Activated CD8-positive, alpha-beta memory T cell treated with anti-CD3 and anti-CD28 coated beads for 24 hours (primary cell): ENCODE measurements at places on chromosomes 13 and 19.
A peak's percentile ranks its signal among the peaks of the same experiment; 100 is the strongest.

GRCh38 chr13:42119041-42119440 lies 70.6 kb downstream of the DGKH start:
- DNase-seq = no peak

- no peak for DNase-seq
These were observed 2.6 kb upstream of the ZNF428 start for GRCh38 chr19:43622070-43622469.

DNA sequence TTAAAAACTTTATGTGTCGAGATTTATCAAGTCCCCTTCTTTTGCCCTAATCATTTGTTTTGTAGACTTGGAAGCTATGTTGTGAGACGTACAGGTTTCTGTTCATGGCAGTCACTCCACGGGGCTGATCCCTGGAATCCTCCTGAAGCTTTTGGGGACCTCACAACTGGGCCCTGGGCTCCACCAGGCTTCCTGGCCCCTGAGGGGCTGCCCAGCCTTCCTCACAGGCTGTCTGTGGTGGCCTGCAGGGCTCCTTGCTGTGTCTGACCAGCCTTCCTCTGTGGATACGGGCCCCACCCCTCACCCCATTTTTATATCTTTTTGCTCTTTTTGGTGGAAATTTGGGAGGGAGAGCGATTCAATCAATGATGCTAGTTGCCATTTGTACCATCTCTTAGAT lies 38.1 kb downstream of the CHST8 start:
- DNase-seq = no peak

GRCh38 chr19:56617531-56617930 lies 22.4 kb downstream of the ZNF71 start:
- DNase-seq = no peak

GRCh38 chr13:43267916-43268315 lies 244.5 kb downstream of the DNAJC15 start:
- DNase-seq = no peak

DNA sequence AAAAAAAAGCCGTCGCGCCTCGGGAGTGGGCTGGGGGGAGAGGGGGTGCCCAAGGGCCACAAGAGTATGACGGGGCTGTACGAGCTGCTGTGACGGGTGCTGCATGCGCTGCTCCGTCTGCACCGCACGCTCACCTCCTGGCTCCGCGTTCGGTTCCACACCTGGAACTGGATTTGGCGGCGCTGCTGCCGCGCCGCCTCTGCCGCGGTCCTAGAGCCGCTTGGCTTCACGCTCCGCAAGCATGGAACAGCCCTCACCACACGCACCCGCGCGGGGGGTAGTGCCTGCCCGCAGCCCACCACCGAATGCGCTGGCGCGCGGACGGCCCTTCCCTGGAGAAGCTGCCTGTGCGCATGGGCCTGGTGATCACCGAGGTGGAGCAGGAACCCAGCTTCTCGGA lies 18.8 kb downstream of the C1QTNF9 start:
- no peak for DNase-seq

GRCh38 chr13:100347968-100348367 lies 240.6 kb downstream of the GGACT start:
- no peak for DNase-seq

DNA sequence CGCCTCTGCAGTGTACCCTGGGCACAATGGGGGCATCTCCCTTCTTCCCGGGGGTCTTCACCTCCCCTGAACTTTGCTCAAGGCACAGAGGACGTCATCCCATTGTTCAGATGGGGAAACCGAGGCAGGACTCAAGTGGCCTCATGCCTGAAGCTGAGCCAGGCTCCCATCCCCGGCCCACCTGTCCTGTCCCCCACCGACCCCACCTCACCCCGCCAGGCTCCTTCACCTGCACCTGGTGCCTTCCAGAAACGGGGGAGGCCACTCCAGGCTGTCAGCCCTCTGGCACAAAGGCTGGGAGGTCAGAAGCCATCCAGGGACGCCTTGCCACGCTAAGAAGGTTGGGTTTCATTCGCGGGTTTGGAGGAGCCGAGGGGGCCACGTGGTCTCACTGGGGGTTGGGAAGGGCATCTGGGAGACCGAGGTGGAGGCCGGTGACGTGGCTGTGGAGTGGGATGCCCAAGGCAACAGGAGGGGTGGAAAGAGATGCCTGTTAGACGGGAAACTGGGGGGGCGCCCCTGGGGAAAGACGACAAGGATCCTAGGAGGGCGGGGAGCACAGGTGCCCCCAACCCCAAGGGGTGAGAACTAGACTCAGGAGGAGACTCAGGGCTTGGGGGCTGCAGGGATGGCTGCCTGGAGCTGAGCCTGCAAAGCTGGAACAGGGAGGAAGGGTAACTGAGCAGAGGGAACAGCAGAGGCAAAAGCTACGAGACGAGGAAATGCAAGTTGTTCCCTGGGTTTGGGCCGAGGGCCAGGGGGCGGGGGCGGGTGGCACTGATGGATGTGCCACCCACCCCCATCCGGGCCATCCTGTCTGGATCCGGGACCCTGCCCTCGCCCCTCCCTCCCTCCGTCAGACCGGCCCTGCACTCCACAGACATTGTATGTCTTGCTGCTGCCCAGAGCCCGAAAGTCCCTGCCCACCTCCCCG lies 6.0 kb upstream of the TCF3 start:
- DNase-seq = no peak

- no peak for DNase-seq
These were observed 7.8 kb downstream of the CIC start for GRCh38 chr19:42276821-42277220.

DNA sequence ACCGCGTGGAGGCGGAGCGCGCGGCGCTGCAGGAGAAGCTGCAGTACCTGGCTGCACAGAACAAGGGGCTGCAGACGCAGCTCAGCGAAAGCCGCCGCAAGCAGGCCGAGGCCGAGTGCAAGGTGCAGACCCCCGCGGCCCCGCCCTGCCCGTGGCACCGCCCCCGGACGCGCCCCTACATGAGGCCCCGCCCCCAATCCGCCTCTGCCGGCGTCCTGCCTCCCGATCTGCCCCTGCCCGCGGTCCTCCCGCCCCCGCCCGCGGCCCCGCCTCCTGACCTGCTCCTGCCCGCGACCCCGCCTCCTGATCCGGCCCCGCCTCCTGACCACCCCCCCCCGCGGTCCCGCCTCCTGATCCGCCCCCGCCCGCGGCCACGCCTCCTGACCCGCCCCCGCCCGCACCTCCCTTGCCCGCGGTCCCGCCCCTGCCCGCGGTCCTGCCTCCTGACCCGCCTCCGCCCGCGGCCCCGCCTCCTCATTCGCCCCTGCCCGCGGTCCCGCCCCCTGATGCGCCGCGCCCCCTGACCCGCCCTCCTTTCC lies 11.7 kb downstream of the PRR36 start:
- DNase-seq = peak; percentile 84

DNA sequence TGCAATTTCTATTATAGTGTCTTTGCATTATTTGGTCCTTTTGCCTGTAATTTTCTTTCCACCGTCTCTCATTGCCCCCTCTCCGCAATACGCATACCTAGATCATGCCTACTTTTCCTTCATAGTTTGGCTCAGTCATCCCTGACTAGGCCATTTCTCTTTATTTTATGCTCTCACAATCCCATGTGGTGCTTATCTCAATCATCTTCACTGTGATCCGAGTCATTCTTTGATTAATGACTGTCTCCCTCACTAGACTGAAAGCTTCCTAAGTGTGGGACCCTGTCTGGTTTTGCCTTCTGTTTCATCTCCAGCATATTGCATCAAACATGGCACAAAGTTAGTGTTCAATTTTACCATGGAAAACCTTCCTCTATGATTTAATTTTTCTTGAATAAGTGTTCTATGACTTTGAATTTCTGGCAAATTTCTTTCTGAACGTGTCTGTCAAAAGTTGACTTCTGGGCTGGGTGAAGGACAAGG lies 43.7 kb upstream of the OLFM4 start:
- DNase-seq = no peak

DNA sequence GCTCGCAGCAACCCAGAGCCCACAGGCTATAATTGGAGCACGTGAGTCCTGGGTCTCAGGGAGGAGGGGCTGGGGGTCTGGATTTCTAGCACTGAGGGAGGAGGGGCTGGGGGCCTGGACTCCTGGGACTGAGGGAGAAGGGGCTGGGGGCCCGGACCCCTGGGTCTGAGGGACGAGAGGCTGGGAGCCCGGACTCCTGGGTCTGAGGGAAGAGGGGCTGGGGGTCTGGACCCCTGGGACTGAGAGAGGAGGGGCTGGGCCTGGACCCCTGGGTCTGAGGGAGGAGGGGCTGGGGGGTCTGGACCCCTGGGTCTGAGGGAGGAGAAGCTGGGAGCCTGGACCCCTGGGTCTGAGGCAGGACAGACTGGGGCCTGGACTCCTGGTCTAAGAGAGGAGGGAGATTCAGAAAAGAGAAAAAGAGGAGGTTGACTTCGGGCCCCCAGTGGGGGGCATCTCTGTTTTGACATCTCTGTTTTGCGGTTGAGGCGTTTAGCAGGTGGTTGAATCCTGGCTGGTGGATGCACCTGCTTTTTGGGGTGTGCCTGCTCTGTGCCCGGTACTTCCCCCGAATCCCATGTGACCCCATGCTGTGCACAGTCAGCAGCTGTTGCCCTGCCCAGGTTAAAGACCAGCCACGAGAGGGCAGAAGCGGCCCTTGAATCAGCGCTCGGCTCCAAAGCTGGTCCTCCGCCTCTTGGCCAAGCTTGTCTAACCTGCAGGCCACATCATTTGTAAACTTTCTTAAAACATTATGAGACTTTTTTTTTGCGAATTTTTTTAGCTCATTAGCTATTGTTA lies 10.5 kb downstream of the PVR start:
- DNase-seq = peak; percentile 78

- DNase-seq = no peak
These were observed 687.8 kb downstream of the EFNB2 start for GRCh38 chr13:105847527-105848291.

- no peak for DNase-seq
These were observed 373.5 kb downstream of the KCTD12 start for GRCh38 chr13:76512721-76513145.

DNA sequence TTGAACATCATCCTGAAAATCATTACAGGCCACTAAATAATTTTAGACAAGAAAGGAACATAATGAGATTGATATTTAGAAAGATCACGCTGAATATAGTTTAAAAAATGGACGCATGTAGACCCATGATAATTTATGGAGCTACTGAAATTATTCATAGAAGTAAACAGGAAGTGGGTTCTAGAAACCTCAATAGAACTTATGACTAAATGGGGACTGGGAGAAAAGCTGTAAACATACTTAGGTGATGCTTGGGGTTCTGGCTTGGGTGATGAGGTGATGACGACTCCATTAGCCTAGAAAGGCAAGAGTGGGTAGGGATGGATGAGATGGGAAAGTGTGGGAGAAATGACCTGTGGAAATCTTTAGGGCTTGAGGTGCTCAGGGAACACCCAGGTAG lies 484.0 kb downstream of the MYO16 start:
- DNase-seq = no peak

GRCh38 chr13:51549593-51549992 lies 34.7 kb upstream of the WDFY2 start:
- DNase-seq = no peak

DNA sequence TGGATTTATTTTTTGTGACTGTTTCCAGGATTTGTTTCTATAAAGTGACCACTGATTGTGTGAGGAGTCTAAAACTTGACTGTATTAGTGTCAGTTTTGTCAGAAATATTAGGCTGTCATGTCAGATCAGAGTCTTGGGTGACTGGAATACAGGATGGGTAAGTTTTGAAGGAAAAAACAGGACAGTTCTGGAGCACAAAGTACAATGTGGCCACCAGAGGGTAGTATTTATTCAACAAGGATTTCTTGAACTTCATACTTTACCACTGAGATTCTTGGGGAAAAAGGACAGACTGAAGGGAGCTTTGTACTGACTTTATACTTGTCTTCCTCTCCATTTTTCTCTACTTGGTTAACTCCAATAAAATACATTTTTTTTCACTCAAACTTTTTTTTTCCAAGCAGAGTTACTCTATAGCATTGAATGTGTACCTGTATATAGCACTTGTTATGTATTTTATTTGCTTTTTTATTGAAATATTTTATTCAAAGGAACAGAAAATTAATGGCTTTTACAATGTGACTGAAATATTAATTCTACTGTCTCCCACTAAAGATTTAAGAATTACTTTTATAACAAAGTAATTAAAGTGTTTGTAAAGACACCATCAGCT lies 51.1 kb downstream of the LMO7 start:
- DNase-seq = no peak

DNA sequence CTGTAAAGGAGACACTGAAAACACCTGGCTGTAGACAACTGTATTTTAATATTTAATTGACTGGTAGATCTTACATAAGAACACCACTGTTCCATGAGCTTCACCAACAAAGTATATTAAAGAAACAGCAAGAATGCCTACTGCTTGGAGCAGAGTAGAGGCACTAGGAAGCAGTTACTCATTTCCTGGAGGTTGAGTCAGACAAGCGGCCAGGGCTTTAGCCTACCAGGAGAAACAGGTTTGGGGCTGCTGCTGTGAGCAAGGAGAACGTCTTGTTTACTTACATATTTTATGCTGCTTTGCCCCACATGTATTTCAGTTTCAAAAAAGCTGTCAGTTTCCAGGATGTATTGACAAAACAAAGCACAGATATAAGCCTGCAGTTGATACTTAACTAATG lies 33.4 kb downstream of the ALG5 start:
- DNase-seq = no peak

GRCh38 chr19:16518483-16519229 lies 22.5 kb downstream of the C19orf44 start:
- no peak for DNase-seq

GRCh38 chr19:33469171-33470039 lies 52.2 kb downstream of the PEPD start:
- no peak for DNase-seq

GRCh38 chr13:48567515-48568369 lies 34.9 kb upstream of the RCBTB2 start:
- peak; percentile 33 for DNase-seq

DNA sequence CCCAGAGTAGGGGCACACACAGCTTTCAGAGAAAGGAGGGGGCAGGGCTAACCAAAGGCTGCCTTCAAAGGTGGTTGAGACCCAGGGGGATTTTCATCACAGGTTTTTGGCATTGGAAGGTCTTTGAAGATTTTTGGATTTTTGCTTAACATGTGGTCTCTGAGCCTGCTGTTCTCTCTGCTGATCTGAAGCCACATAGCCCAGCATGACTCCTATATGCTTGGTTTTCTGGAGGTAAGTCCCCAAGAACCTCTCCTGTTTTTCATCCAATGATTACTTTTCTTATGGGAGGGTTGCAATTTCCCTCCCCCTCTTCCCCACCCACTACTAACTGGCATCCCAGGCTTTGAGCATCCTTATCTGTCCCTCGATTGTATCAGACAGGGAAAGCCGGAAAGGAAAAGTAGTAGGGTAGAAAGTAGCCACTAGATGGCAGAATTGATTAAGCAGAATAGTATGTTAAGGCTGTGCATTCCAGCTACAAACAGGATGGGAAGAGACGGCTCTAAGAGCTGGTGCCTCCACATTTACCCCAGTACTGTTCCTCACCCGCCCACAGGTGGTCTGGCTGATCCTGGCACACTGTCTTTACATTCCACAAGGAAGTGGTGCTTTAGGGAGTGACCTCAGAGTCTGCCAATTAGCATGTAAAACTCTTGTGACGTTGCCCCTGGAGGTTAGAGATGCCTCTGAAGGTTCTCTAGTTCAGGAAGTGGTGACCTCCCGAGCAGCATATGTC lies 218.9 kb upstream of the EDNRB start:
- DNase-seq = peak; percentile 69

GRCh38 chr19:47485210-47485609 lies 1.2 kb upstream of the KPTN start:
- no peak for DNase-seq

- DNase-seq = no peak
These were observed 103.8 kb downstream of the LRCH1 start for GRCh38 chr13:46656786-46657185.

- DNase-seq = no peak
These were observed 207.2 kb downstream of the SPRY2 start for GRCh38 chr13:80133631-80134261.
